ENCODE measurements at places on chromosomes 16 and 17. TPM values are rescaled to one million over a fixed set of nuclear protein-coding genes. Genes with fewer than 3 reads are reported as not detected.

- no peaks in the 10 kb centered on the region for H3K36me3 ChIP-seq
- H3K4me3 ChIP-seq: no peak overlapping the region
- no peaks in the 10 kb centered on the region for H3K4me1 ChIP-seq
- peaks cover 13% of the 10 kb centered on the region for H3K27me3 ChIP-seq
Measured at GRCh38 chr17:48455791-48456190, 25.8 kb upstream of the SKAP1 start.

DNA sequence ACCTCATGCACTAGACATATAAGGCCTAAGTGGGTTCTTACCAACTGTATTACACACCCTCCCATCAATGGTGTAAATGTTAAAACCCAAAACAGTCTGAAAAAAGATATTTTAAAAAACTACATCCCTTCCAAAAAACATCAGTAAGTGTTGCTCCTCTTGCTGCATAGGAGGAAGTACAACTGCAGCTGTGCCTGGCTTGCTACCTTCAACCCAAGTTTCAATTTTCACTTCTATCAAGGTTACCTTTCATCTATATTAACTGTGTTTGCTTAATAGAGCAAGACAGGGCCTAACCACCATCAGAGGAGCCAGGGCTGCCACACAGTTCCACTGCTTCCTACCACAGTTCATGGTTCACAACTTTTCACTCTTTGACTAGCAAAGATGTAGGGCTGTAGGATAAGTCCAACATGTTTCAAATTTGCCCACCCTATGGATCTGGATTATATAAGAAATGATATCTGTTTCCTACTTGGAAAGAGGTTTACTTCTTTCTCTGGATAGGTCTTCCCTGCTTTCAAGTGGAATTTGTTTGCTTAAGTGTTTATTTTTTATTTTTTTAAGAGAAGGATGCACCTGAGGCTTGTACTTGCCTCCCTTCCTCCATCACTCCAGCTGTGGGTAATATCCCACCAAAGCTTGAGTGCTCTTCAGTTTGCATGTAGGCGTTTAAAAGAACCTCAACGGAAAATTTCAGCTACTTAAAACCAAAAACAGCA is 56.7 kb downstream of the GRB7 start:
- H3K36me3 ChIP-seq: no peaks in the 10 kb centered on the region
- no peak for DNase-seq
- H3K27me3 ChIP-seq: peaks cover 65% of the 10 kb centered on the region
- no peaks in the 10 kb centered on the region for H3K4me1 ChIP-seq
- no peak overlapping the region for H3K27ac ChIP-seq
- H3K4me3 ChIP-seq: no peak overlapping the region

GRCh38 chr16:69399361-69399760 is 13.6 kb upstream of the TERF2 start:
- no peak for DNase-seq
- no peaks in the 10 kb centered on the region for H3K36me3 ChIP-seq
- no peak overlapping the region for H3K4me3 ChIP-seq
- peaks cover 35% of the 10 kb centered on the region for H3K4me1 ChIP-seq
- H3K27ac ChIP-seq: no peak overlapping the region

GRCh38 chr17:43631429-43631828 is 30.3 kb downstream of the MEOX1 start:
- H3K27me3 ChIP-seq: peaks cover 26% of the 10 kb centered on the region
- H3K36me3 ChIP-seq: no peaks in the 10 kb centered on the region

DNA sequence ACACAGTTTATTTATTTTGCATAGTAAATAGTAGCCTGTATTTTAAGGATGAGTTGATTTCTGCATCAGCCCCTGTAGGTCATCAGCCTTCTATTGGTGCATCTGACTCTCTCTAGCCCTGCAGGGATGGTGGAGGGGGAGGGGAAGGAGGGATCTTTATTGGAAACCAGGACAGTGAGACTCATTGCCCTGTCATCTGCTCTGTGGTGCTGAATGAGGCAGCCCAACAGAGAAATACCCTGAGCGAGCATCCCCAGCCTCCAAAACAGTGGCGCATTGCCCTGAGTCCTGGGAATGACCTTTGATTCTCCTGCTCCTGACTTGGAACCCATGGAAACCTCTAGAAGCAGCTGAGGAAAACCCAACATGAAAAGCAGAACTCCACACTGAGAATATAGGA is 45.5 kb upstream of the STH start:
- no peaks in the 10 kb centered on the region for H3K36me3 ChIP-seq
- no peak for DNase-seq
- H3K27me3 ChIP-seq: peaks cover 38% of the 10 kb centered on the region

DNA sequence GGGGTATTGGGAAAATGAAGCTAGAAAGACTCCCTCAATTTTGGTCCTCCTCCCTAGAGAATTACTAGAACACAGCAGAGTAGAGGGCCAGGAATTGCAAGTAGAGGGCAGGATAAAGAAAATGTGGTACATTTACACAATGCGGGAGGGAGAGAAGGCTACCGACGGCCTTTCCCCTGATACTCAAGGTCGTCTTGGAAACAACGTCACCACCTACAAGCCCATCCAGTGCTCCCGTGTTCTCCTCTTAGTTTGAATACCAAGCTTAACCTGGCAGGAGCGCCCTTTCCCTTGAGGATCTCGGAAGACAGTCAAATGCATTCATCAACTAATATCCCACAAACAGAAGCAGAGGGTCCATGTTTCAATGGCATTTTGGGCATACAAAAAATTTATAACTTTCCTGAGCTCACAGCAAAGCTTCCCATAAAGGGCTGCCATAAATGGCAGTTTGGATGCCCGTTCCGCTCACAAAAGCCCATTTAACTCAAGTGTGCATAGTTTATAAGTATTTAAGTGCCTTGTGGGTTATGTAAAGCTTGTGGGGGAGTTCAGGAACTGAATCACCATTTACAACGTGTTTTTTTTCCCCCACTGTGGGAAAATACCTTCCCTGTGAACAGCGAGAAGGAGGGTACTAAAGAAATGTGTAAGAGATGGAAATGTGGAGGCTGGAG is 414.6 kb downstream of the SLC39A11 start:
- no peaks in the 10 kb centered on the region for H3K27me3 ChIP-seq
- no peak overlapping the region for H3K4me3 ChIP-seq
- DNase-seq: no peak
- peaks cover 10% of the 10 kb centered on the region for H3K36me3 ChIP-seq
- peaks cover 26% of the 10 kb centered on the region for H3K4me1 ChIP-seq

DNA sequence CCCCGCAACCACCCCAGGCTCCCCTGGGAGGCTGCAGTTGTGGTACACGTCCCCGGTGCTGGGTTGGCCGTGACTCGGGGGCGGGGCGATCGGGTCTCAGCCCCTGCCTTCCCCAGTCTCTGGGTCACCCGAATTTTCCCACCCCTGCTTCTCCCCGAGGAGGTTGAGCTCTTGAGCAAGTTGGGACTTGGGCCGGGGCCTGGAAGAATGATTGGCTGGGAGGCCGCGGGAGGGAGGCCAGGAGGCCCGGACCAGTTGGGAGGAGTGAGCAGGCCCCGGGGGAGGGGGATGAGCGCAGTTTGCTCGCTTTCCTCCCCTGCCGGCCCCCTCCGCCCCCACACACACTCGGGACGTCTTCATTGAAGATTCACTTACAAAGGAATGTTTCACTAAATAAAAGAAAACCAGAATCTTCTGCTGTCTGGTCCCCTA is 4.5 kb upstream of the HEXIM1 start:
- H3K27ac ChIP-seq: no peak overlapping the region
- H3K4me3 ChIP-seq: no peak overlapping the region
- H3K27me3 ChIP-seq: no peaks in the 10 kb centered on the region
- peaks cover 16% of the 10 kb centered on the region for H3K4me1 ChIP-seq
- no peak for DNase-seq

- no peaks in the 10 kb centered on the region for H3K4me1 ChIP-seq
- H3K4me3 ChIP-seq: no peak overlapping the region
- H3K27ac ChIP-seq: no peak overlapping the region
- H3K36me3 ChIP-seq: no peaks in the 10 kb centered on the region
Measured at GRCh38 chr16:13425836-13426235, 494.1 kb upstream of the ERCC4 start.

GRCh38 chr16:63195336-63195735 is 1159.1 kb upstream of the CDH8 start:
- H3K4me3 ChIP-seq: no peak overlapping the region
- H3K4me1 ChIP-seq: no peaks in the 10 kb centered on the region
- DNase-seq: no peak
- no peaks in the 10 kb centered on the region for H3K36me3 ChIP-seq

- no peaks in the 10 kb centered on the region for H3K36me3 ChIP-seq
- no peaks in the 10 kb centered on the region for H3K27me3 ChIP-seq
- no peak overlapping the region for H3K4me3 ChIP-seq
- H3K4me1 ChIP-seq: peaks cover 15% of the 10 kb centered on the region
- H3K27ac ChIP-seq: no peak overlapping the region
- no peak for DNase-seq
Measured at GRCh38 chr17:31074772-31075555, 19.8 kb upstream of the NF1 start.

KRTAP17-1 gene
- not detected for total RNA-seq

MYH1 gene
- total RNA-seq: not detected

TAC4 gene
- total RNA-seq: not detected

CACNA1G gene
- 0.11 TPM for total RNA-seq
